Activated CD4-positive, alpha-beta T cell treated with anti-CD3 and anti-CD28 coated beads for 36 hours (primary cell): ENCODE measurements at places on chromosomes 2 and 18. TPM values are rescaled to one million over a fixed set of nuclear protein-coding genes. Genes with fewer than 3 reads are reported as not detected.

- no peaks in the 10 kb centered on the region for H3K27me3 ChIP-seq
- no peak overlapping the region for H3K27ac ChIP-seq
- H3K4me1 ChIP-seq, result no peaks in the 10 kb centered on the region
- H3K4me3 ChIP-seq, result no peak overlapping the region
- peaks cover 48% of the 10 kb centered on the region for H3K36me3 ChIP-seq
These were observed 83.6 kb downstream of the CCDC138 start for GRCh38 chr2:108870069-108870644.

DNA sequence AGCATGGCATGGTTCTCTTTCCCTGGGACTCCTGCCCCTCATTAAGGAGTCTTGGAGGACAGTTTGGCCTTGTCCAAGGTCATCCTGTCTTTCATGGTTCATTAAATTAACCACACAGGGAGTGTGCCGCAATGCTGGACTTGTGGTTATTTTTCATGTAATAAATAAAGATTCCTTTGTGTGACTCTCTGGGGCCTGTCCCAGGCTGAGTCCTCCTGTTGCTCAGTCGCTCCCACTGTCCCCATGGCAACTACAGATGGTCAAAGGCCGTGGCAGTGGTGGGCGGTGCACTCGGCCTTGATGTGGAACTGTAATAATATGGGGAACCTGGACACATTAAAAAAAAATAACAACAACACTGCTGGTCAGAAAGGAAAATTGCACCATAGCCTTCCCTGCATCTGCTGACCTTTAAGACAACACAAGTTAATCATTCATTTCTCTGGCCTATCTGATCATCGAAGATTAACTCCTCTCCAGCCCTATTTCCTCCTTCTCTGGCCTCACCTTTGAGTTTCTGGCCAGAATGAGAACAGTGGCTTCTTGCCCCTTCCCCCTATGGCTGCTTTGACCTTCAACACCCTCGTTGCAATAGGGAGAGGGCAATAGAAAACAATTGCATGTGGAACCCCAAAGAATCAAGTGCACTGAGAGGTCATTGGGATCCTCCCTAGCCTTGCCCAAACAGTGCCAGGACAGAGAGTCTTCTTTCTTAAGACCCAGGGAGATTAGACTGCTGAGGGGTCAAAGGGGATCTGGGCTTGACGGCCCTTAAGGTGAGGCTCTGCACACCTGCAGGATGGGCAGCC, 44.7 kb downstream of the PSD4 start:
- no peak overlapping the region for H3K27ac ChIP-seq
- H3K27me3 ChIP-seq, result no peaks in the 10 kb centered on the region
- no peak overlapping the region for H3K4me3 ChIP-seq
- no peak for DNase-seq
- peaks cover 16% of the 10 kb centered on the region for H3K4me1 ChIP-seq

Gene NPPC
- total RNA-seq, result 0.35 TPM

DNA sequence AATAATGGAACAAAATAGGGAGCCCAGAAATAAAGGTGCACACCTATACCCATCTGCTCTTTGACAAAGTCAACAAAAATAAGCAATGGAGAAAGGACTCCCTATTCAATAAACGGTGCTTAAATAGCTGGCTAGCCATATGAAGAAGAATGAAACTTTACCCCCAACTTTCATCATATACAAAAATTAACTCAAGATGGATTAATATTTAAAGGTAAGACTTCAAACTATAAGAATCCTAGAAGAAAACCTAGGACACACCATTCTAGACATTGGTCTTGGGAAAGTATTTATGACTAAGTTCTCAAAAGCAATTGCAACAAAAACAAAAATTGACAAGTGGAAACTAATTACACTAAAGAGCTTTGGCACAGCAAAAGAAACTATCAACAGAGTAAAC, 139.1 kb downstream of the DNAH7 start:
- H3K4me1 ChIP-seq, result no peaks in the 10 kb centered on the region
- no peak overlapping the region for H3K27ac ChIP-seq
- DNase-seq, result no peak
- H3K27me3 ChIP-seq, result peaks cover 7% of the 10 kb centered on the region

DNA sequence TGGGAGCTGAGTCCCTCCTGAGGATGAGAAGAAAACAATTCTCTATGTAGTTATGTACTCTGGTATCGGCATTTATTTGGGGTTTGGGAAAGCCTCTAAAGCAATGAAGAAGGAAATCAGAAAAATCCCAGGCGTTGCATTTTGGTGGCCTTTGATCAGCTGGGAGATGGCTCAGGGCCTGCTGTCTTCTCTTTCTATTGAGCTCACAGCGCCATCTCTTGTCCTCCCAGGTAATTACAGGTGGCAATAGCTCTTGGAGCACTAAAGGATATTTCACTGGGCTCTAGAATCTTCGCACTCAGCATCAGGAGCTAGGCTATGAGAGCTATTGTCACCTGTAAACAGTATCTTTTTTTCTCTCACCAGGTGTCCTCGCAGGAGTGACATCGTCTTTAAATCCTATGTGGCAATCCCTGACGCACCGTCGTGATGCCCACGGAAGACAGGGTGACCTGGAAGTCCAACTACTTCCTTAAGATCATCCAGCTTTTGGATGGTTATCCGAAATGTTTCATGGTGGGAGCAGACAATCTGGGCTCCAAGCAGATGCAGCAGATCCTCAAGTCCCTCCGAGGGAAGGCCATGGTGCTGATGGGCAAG, 76.1 kb upstream of the PMAIP1 start:
- H3K27ac ChIP-seq, result no peak overlapping the region
- H3K36me3 ChIP-seq, result no peaks in the 10 kb centered on the region
- peak; percentile 76 for DNase-seq
- H3K4me3 ChIP-seq, result no peak overlapping the region

- no peak overlapping the region for H3K4me3 ChIP-seq
- H3K27ac ChIP-seq, result no peak overlapping the region
- H3K27me3 ChIP-seq, result no peaks in the 10 kb centered on the region
- H3K36me3 ChIP-seq, result no peaks in the 10 kb centered on the region
These were observed 1004.4 kb upstream of the CDH2 start for GRCh38 chr18:29181151-29181901.

- no peak overlapping the region for H3K4me3 ChIP-seq
- no peak for DNase-seq
- no peaks in the 10 kb centered on the region for H3K36me3 ChIP-seq
- peaks cover 10% of the 10 kb centered on the region for H3K27me3 ChIP-seq
- no peak overlapping the region for H3K27ac ChIP-seq
These were observed 113.7 kb downstream of the SATB2 start for GRCh38 chr2:199344012-199344411.

Gene UGT1A5
- total RNA-seq, result not detected

Gene DNAJC5G
- not detected for total RNA-seq

Gene DTNB
- 33.5 TPM for total RNA-seq
